ENCODE measurements at places on chromosomes 12 and 14. TPM values are rescaled to one million over a fixed set of nuclear protein-coding genes. Genes with fewer than 3 reads are reported as not detected.

- H3K27me3 ChIP-seq: no peaks in the 10 kb centered on the region
- DNase-seq: no peak
- H3K36me3 ChIP-seq: peaks cover 5% of the 10 kb centered on the region
- no peak overlapping the region for H3K4me3 ChIP-seq
- peaks cover 16% of the 10 kb centered on the region for H3K4me1 ChIP-seq
Observed at GRCh38 chr14:60094306-60094897, 2.7 kb downstream of the PCNX4 start.

DNA sequence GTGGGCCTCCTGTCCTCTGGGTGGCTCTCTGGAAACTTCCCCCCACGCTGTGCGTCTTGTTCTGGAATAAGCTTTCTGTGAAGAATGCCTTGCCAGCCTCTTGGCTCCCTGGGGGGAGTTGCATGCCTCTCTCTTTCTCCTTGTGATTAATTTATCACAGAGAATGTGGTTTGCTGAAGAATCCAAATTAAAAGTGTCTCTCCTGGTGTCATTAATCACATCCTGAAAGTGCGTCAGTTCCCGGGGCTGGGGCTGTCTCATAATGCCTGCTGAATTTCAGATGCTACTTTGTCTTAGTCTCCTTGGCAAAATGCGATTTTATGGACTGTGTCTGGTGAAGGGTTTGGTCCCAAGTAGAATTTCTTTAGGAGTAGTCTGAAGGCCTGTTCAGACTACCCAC lies 787.7 kb upstream of the TMEM132C start:
- no peaks in the 10 kb centered on the region for H3K4me1 ChIP-seq
- no peaks in the 10 kb centered on the region for H3K27me3 ChIP-seq
- no peak overlapping the region for H3K27ac ChIP-seq
- H3K36me3 ChIP-seq: no peaks in the 10 kb centered on the region
- no peak overlapping the region for H3K4me3 ChIP-seq

GRCh38 chr14:58954901-58955861 lies 233.3 kb upstream of the DAAM1 start:
- H3K27me3 ChIP-seq: no peaks in the 10 kb centered on the region
- no peak overlapping the region for H3K27ac ChIP-seq
- H3K36me3 ChIP-seq: no peaks in the 10 kb centered on the region
- H3K4me1 ChIP-seq: no peaks in the 10 kb centered on the region
- H3K4me3 ChIP-seq: no peak overlapping the region
- DNase-seq: no peak

The HRK gene
- not detected for total RNA-seq

DNA sequence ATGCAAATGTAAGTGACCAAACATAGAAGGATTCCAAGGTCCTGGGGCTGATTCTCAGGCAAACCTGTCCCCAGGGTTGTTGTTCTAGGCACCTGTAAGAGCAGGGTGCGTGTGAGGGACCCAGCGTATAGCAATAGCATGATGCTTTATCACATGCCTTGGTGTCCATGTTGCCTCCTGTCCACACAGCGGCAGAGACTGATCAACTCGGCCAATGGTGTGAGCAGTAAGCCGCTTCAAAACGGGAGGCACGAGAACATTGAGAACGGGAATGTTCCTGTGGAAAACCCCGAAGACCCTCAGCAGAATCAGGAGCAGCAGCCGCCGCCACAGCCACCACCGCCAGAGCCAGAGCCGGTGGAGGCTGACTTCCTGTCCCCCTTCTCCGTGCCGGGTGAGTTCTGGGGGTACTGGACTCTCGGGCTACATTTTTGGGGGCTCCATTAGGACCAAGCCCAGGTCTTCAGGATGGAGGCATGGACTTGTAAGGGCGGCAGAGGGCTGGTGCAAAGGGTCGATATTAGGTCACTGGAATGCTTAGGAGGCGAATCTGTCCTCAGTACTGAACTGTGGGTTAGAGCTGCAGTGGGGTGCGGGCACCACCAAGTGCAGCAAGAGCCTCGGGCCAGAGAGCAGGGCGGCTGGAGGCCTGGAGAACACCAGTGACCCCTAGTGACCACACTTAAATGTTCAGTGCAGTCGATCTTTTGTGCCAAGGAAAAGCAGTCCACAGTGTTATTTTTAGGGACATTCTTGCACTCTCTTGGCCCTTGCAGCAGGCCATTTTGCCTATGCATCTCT lies 57.2 kb upstream of the RIN3 start:
- H3K27me3 ChIP-seq: no peaks in the 10 kb centered on the region
- H3K36me3 ChIP-seq: no peaks in the 10 kb centered on the region
- no peak overlapping the region for H3K4me3 ChIP-seq
- peaks cover 10% of the 10 kb centered on the region for H3K4me1 ChIP-seq

DNA sequence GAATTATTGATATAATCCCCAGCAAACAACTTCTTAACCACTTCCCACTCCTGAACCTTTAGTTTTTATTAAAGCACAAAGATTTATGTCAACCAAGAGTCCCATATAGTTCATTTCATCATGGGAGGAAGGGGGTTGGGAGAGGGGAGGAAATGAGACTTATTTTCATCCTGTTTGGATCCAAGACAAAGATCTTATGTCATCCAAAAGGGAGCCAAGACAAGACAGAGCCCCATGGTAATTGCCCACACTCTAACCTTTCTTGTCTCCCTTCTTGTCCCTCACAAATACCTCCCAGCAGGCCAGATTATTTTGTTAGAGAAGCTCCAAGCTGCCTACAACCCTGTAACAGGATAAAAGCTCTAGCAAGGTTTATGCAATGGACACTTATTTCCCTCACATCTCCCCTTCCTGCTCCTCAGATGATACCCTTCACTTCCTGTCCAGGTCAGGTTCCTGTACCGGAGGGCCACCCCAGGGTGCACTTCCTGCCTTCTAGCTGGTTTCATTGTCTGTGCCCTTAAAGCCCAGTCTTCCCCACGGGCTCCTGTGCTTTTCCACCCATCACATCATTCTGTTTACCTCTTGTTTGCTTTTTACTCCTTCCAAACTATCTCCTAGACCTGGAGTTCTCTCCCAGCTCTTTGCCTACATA lies 123.7 kb upstream of the MDM1 start:
- no peak overlapping the region for H3K4me3 ChIP-seq
- peaks cover 54% of the 10 kb centered on the region for H3K4me1 ChIP-seq
- H3K27me3 ChIP-seq: no peaks in the 10 kb centered on the region
- no peak for DNase-seq

The POTEM gene
- not detected for total RNA-seq

DNA sequence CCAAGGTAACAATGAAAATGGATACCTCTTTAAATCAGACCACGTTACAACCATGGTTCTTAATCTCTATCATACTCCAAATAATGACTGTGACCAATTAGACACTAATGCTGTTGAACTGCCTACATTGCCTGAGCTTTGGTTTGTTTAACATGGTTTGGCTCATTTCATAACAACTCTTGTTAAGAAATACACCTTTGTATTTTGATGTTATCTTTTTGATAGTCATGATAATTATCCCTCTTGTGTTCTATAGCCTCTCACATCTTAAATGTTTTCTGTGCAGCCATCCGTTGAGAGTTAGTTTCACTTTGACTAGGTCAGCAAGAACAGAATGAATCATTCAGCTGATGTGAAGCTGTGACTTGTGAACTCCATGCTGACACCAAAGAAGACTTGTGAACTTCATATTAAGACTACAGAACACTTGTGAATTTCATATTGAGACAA lies 75.5 kb upstream of the RERGL start:
- H3K27me3 ChIP-seq: no peaks in the 10 kb centered on the region
- no peaks in the 10 kb centered on the region for H3K4me1 ChIP-seq
- H3K4me3 ChIP-seq: no peak overlapping the region
- no peak for DNase-seq
- H3K27ac ChIP-seq: no peak overlapping the region

The GALNT8 gene
- total RNA-seq: 0.22 TPM

DNA sequence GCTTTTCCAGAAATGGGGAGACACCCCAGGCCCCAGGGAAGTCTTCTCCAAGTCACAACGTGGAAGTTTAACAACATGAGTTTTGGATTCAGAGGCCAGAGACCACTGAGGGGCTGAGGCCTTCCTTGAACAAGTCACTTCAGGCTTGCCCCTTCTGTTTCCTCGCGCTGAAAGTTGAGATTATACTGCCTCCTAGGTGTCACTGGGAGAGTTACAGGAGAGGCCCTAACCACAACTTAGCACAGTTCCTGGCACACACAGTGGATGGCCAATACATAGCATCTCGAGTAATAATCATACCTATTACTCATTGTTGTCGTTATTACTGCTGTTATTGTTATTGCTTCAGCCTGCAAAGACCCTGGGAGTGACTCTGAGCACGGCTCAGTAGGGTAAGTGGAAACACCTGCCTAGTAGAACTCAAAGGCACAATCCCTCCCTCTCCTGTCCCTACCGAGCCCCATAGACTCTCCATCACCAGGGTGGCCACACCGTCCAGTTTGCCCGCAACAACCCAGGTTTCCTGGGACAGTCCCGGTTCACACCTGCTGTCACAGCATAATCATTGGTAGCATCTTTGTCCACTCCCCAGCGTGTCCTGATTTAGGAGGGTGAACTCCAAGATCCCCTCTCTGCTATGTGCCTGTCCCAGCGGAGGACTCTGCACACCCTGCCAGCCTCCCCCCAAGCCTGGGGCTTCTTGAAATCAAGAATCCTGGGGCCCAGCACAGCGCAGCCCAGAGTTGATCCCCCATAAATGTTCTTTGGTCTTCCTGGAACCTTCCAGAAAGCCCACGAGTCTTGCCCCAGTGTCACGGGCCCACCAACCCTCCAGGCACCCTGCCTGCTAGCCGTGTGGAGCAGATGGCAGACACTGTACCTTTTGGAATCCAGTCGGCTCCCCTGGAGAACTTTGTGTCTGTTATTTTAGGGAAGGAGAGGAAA lies 85.0 kb downstream of the SYNE3 start:
- peaks cover 28% of the 10 kb centered on the region for H3K36me3 ChIP-seq
- no peaks in the 10 kb centered on the region for H3K4me1 ChIP-seq

The FGF6 gene
- not detected for total RNA-seq

DNA sequence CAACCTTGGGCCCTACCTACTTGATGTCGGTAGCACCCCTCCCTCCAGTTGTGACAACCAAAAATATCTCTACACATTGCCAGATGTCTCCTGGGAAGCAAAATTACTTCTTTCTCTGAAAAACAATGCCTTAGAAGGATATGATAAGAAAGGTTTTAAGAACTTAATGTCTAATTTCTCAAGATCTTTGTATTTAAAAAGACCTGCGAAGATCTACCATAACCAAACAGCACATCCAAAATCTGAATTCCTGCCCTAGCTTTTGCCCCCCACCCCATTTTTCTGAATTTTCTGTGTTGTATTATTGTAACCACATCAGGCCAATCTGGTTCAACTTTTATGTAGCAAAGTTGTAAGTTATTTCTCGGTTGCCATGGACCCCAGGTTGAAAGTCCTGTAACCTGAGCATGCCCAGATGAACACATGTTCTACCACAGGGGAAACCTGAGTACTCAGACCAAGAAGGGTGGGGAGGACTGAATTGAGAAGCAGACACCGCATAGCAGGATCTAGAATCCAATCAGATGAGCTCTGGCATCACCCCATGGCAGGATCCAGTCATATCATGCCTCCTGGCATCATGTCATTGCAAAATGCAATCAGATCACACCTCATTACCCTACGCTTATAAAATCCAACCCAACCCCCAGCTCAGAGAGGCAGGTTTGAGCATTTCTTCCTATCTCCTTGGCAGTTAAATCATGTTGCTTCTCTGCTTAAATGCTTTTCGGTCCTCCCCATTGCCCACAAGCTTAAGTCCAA lies 8.7 kb downstream of the TMEM253 start:
- DNase-seq: no peak
- peaks cover 3% of the 10 kb centered on the region for H3K4me1 ChIP-seq
- H3K4me3 ChIP-seq: no peak overlapping the region

Measured in naive thymus-derived CD4-positive, alpha-beta T cell (primary cell).